Type B pancreatic cell (in vitro differentiated cells): ENCODE measurements at places on chromosomes 11 and 22. TPM values are rescaled to one million over a fixed set of nuclear protein-coding genes. Genes with fewer than 3 reads are reported as not detected.

DNA sequence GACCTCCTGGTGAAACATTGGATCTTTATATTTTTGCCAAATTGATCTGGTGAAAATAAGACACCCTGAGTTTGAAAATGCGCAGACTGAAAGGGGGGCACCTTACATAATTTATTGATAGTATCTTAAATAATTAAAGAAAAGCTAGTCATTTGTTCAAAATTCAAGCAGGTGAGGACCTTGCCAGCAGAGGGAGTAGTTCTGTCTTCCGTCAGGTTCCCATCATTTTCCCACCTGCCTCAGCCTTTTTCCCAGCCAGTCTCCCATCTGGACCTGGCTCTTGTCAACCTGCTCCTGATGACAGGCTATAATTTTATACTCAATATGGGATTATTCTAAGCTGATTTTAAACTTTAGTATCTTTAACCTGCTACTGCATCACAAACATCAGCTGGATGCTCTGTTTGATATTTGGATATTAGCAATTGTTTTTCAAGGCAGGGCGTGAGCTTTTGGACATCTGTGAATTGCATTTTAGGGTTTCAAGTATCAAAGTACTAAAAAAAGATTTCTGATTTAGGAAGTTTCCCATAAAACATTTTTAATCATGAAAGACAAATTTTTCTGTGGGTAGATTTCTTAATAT, 132.0 kb downstream of the ELP4 start:
- no peaks in the 10 kb centered on the region for H3K27me3 ChIP-seq
- H3K27ac ChIP-seq, result no peak overlapping the region
- DNase-seq, result no peak
- no peak overlapping the region for H3K4me3 ChIP-seq
- peaks cover 4% of the 10 kb centered on the region for H3K4me1 ChIP-seq
- no peaks in the 10 kb centered on the region for H3K36me3 ChIP-seq

DNA sequence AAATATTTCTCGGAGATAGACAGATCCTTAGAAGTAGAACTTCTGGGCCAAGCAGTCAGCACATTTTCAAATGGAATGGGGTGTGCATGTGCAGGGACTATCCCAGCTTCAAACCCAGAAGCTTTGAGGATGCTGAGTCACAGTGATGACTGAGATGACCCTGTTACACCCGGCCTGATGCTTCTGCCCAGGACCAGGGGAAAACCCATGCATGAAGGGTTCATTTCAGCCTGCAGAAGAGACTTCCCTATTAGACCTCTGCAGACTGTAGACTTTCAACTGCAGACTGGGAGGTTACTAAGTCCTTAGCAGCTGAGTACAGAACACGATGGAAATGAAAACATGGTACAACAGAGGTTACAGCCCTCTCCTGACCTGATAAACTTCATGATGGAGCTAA, 3.6 kb upstream of the OR2AT4 start:
- no peak for DNase-seq
- H3K27ac ChIP-seq, result no peak overlapping the region
- H3K27me3 ChIP-seq, result peaks cover 19% of the 10 kb centered on the region

Gene SLC16A8
- total RNA-seq, result not detected in 2 replicates

Gene OR52H1
- total RNA-seq, result not detected in 2 replicates

Gene GGTLC3
- total RNA-seq, result 0.40 TPM in 1 of 2 replicates, not detected in the other

Gene SHISAL1
- total RNA-seq, result 2.3 and 2.8 TPM in 2 replicates

Gene PAMR1
- 2.5 and 14.2 TPM in 2 replicates for total RNA-seq

Gene TSSK2
- not detected in 2 replicates for total RNA-seq

Gene H19
- total RNA-seq, result 12,320 and 19,345 TPM in 2 replicates
